ENCODE measurements at places on chromosomes 7 and 10. TPM values are rescaled to one million over a fixed set of nuclear protein-coding genes. Genes with fewer than 3 reads are reported as not detected.

Gene LBX1
- not detected for total RNA-seq

Gene KCP
- not detected for total RNA-seq

Gene MET
- total RNA-seq: 33.5 TPM

Gene SFRP5
- not detected for total RNA-seq

Gene OR6V1
- not detected for total RNA-seq

Gene IDI2
- not detected for total RNA-seq

All from bladder microvascular endothelial cell (primary cell).